ENCODE measurements at places on chromosomes 6 and 20.

DNA sequence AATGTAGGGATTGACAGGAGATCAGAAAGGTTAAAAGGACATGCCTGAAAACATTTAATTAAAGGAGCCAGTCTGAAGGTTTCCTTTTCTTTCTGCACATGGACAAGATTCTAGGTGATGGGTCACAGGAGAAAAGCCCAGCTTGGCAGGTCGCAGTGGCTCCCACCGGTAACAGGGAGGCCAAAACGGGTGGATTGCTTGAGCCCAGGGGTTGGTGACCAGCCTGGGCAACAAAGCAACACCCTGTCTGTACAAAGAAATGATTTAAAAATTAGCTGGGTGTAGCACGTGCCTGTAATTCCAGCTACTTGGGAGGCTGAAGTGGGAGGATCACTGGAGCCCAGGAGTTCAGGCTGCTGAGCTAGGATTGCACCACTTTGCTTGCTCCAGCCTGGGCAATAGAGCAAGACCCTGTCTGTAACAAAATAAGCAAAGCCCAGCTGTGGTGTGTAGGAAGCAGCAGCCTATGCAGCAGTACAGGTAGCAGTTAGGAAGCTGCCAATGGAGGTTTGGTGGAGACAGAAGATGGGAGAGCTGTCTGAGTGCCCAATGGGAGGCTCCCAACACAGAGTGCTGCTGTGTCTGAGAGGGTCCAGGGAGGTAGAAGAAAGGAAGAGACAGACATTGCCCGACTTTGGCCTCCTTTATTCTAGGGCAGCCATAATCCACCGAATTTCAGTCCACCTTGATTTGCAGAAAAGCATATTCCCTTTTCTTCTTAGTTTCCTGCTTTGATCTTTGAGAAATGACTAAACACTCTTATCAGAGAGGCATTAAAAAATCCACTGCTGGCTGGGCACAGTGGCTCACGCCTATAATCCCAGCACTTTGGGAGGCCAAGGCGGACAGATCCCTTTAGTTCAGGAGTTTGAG lies 7.1 kb upstream of the AP5S1 start:
- no peak for DNase-seq

DNA sequence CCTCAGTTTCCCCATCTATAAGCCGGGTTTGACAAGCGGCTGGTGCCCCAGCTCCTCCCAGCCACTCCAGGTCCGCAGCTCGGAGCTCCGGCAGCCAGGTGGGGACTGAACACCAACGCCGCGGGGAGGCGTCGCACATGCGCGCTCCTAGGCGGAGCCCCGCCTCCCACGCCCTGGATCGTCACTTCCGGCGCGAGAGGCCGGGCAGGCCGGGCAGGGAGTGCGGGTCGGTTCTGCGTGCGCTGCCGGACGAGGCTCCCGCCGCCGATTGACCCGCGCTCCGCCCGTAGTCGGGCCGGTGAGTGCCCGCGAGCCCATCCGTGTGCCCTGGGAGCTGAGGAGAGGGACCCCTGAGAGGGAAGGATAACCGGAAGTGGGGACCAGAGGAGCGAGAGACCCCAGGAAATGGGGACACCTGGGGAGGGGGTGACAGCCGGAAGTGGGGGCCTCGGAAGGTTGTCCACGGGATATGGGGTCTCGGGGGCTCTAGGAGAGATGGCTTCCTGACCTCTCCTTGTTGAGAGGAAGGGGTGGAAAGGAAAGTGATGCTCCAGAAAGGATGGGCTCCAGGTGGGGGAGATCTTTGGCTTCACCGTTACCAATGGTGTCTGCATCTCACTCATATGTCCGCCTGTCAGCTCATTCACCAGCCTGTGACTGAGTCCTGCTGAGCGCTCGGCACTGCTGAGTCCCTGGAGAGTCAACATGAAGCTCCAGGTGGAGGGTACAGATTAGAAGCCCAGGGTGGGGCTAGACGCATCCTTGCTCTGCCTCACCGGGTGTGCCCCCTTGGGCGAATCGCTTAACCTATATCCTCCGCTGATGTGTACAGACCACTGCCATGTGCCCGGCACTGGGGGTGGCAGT lies at the start of gene TTPAL:
Gene TTPAL (plus strand): TSS at position 181 of the 867 bp plus-strand sequence. CDS start 4,126 bp downstream, outside the sequence.
- DNase-seq = peak; percentile 87

DNA sequence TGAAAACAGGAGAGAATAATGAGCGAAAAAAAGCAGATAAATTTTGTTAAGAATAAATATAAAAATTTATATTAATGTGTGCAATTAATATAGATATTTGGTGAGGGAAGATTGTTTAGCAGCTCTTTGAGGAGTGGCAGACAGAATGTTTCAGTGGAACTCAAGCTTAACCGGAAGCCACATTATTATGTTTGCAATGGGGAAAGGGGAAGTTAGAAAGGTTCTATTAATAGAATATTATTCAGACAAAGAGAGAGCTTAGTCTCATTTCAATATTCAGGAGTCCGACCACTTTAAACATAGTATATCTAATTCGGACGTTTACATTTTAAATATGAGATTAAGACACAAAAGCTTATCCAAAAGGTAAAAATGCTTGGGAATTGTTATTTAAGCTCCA lies 81.6 kb upstream of the KHDRBS2 start:
- no peak for DNase-seq

DNA sequence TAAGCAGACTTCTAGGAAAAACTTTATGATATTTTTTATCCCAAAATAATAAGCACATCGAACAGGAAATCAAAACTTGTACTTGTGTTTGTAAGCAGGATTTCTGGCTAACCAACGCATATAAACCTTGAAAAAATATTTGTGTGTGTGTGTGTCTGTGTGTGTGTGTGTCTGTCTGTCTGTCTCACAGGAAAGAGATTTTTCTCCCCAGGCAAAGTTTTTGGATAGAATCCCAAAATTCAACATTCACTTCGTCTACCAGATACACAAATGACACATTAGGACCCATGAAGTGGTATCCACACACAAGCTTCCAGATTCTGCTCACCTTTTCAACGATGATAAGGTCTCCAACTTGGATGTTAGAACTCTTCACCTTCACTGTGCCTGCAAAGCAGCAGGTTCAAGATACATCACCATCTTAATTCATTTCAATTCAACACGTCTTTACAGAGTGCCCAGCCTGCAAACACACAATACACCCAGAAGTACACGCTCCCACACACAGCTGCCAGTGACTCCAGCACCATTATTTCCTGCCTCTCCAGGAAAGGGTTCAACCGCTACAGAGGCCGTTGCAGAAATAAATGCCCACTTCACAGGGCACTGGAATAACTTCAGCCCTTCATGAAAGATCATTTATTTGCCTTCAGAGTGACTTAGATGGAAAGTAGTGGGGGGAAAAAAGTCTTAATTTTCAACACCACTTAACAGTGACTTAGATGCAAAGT lies 70.9 kb downstream of the ATP9A start:
- no peak for DNase-seq

DNA sequence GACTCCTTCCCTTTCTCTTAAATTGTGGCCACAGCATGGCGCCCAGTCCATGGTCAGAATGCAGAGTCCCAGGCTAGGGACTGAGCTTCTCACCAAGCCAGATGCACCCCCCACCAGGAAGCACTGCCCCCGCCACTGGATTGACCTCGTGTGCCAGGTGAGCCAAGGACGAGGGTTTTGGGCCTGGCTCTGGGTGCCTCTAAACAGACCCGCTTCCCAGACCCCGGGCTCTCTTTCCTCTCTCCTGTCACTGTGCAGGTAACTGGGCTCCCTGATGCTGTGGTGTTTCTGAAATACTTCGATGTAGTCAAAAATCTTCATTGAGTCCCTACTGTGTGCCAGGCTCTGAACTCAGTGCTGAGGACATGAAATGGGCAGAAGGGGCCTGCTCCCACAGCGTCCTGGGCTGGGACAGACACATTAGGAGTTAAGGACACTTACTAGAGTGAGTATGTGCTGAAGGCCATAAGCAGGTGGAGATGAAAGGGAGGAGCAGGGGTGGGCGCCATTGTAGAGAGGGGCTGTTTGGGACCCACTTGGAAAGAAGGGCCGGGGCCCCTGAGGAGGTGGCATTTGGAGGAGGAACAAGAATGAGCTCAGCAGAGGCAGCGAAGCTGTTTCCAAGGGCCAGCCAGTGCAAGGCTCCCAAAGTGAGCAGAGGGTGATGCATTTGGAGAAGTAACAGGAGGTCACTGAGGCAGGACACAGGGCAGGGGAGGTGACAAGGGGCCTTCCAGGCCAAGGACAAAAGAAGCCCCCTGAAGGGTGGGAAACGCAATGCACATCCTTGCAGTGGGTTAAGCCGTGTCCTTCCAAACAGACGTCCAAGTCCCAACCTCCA lies 217.1 kb downstream of the ANKRD60 start:
- no peak for DNase-seq

DNA sequence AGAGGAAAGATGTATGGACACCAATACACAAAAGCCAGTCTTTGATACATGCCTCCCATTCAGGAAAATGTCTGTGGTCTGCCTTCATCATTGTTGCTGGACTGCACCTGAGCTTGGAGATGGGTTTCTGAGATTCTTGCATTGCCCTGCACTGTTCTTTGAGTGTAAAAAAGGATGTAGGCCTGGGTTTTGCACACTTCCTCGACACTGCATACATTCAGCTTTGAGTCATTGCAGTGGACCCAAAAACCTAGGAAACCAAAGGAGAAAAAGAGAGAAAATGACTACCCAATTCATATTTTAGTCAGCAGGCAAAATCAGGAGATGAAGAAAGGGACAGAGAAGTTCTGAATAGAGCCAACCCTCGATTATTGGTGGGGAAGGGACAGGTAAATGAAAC lies 9.0 kb downstream of the TOMM6 start:
- DNase-seq = no peak

DNA sequence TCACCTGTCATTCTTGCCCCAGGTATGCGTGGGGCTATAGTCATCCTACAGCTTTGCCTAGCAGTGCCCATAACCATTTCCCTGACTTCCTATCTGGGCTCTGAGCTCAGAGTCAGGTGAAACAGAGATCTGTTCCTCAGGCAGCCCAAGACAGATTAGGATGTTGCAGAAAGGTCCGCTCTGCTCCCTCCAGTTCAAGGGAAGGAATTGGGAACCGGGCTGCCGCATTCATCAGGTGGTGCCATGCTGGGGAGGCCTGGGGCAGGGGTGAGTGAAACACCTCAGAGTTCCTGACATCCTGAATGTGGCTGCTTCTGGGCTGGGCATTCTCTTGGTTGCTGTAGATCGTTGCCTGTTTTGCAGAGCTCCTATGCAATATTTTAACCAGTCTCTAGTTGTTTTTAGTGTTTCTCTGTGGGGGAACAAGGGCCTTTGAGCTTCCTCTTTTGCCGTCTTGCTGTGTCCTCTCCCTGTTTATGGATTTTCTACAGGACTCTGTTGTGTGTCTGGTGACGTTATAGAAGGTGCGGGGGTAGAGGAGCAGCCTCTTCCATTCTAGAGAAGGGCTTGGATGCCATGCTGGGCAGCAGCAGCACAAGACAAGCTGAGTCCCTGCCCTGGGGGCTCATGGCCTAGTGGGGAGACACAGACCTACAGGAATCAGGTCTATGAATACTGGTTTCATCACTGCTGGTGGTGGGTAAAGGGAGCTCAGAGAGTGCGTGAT lies 9.2 kb downstream of the ENTPD6 start:
- no peak for DNase-seq

- no peak for DNase-seq
Observed at GRCh38 chr6:31903957-31904356, 2.1 kb upstream of the ZBTB12 start.

DNA sequence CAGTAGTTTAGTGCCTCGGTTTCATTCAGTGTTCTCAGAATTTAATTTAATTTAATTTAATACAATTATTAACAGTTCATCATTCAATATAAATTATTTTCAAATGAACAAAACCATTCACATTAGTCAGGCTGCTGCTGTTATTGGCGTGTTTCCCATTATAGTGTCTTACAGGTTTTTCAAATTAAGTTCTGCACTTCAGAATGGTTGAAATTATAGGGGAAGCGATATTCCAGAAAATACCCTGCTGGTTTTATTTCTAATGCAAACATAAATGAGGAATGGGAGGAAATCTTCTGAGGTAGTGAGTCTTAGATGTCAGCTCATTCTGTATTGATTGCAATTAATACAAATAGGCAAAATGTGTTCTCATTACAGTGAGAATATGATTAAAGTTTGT lies 37.6 kb downstream of the OPN5 start:
- no peak for DNase-seq

GRCh38 chr20:24663496-24663895 lies 194.1 kb downstream of the SYNDIG1 start:
- no peak for DNase-seq

DNA sequence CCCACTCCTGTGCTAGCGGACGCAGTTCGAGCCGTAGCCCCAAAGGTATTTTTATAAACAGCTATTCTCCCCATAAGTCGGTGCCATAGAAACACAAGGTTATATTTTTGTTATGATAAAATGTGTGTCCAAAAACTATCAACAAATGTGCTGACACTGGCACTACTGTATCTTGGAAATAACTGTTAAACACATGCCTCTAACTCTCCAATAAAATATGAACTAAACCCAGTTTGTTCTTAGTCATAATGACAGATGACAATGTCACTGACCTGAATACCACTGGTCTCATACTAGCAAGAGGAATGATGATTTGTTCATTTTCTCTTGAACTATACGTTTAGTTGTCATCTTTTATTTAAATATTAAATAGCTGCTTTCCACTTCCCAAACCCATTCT lies 51.4 kb upstream of the NUP153 start:
- no peak for DNase-seq

- DNase-seq = no peak
Observed at GRCh38 chr6:162198076-162198475, 529.5 kb downstream of the PRKN start.

GRCh38 chr6:39210450-39210849 lies 18.8 kb downstream of the KCNK5 start:
- no peak for DNase-seq

GRCh38 chr6:141169419-141169818 lies 963.3 kb upstream of the GJE1 start:
- no peak for DNase-seq
